ENCODE measurements at places on chromosomes 1 and 21.

GRCh38 chr1:37867784-37868183 lies 8.4 kb upstream of the MTF1 start:
- no peak for DNase-seq

DNA sequence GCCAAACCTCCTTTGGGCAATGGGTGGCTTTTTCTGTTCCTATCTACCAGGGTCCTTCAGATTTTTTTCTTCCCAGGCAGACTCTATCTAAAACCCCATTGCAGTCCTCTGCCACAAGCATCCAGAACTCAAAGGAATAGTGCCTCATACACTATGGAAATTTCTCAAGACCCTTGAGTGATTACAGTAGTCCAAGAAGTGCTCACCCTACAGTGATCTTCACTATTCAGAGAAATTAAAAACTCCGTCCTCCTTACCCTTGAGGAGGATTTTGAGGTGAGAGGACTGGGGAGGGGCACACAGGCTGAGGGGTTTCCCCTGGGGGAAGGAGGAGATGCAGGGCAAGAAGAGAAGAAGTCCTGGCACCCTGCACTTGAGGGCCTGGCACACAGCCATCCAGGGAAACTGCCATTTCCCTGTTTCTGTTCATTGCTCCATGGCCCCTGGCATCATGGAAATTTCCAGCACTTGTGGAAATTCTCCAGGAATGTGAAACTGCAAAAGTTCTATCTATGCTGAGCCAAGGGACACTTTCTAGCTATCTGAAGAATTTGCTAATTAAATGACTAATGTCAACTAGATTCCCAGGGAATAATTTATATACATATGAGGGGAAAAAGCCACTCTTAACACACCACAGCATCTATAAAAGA lies 102.5 kb upstream of the ATP1B1 start:
- DNase-seq = no peak

DNA sequence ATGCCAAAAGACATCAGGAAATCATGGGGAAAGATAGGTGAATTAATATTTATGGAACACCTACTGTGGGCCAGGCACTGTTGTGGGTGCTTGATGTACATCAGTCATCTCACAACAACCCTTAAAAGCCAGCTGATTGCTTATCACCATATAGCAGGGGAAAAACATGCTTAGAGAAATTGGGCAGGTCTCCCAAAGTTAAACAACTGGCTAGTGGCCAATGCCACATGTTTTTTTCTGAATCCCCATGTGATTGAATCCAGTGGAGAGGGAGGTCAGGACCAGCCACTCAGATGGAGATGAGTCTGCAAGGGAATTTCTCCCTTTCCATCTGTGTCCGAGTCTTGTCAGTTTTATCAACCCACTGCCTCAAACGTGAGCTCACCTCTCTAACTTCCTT lies 33.5 kb downstream of the UTP25 start:
- no peak for DNase-seq

DNA sequence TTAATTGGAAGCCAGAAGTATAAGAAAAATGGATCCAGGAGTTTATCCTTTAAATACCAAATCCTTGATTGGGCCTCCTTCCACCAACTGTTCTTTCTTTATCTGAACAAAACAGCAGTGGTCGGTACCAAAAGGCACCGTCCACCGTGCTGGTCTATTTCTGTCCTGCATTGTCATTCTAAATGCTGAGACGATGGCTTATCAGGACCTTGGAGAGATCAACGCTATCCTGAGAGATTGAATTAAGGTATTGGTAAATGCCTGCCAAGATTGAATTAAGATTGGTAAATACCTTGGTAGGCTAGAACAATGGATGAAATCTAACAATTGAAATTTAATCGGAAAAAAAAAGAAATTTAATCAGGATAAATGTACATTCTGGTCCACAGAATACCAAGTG lies 73.4 kb upstream of the SOD1 start:
- no peak for DNase-seq

GRCh38 chr1:24481843-24482610 lies 20.6 kb upstream of the RCAN3 start:
- DNase-seq = no peak

DNA sequence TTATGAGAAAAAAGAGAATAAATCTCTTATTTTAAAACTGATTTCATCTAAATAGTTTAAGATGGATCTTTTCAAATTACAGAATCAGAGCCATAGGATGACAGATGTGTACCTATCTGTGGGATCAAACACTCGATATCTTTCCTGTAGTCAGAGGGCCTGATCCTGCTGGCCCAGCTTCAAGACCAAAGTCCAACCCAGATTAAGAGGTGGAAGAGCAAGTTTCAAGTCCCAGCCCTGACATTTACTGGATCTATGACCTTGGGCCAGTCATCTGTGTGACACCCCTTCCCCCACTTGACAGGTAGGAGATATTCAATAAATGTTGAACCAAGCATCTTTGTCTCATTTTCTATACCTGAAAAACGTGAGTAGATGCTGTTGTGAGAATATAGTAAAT lies 140.7 kb downstream of the FAM78B start:
- DNase-seq = no peak

- DNase-seq = no peak
Measured at GRCh38 chr1:218341325-218341724, 3.8 kb upstream of the TGFB2 start.

GRCh38 chr21:17539323-17539722 lies 26.5 kb downstream of the CXADR start:
- DNase-seq = no peak

DNA sequence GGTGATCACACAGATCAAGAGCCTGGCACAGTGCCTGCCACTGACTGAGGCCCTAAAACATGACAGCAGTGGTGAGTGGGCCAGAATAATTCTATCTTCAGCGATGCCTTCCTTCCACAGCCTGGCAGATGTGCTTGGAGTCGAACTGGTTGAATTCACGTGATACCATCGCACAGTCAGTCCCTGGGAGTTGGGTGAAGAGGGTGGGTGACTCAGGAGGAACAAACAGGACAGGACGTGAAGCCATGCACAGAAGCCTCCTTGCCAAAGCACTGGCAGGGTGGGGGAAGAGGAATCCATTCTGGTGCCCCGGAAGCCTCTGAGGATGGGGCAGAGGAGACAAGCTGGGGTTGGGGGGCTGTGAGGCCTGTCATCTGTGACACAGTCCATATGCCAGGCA lies 80.3 kb upstream of the WNT4 start:
- DNase-seq = no peak

DNA sequence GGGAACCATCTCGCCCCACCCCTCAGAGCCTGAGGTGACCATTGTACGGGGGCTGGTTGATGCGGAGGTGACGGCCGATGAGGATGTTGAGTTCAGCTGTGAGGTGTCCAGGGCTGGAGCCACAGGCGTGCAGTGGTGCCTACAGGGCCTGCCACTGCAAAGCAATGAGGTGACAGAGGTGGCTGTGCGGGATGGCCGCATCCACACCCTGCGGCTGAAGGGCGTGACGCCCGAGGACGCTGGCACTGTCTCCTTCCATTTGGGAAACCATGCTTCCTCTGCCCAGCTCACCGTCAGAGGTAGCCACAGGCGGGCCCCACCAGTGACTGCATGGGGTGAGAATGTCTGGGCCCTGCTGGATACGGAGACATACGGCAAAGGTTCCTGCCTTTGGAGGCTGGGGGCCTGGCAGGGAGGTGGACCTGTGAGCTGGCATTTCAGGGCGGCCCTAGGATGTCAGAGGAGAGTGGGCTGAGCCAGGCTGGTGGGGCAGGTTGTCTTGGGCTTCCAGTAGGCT lies 98.5 kb downstream of the TRIM11 start:
- no peak for DNase-seq
